ENCODE measurements at places on chromosomes 7 and 10. TPM values are rescaled to one million over a fixed set of nuclear protein-coding genes. Genes with fewer than 3 reads are reported as not detected.

The ADCK2 gene
- 15.8 TPM for total RNA-seq

The PTF1A gene
- not detected for total RNA-seq

The TMEM273 gene
- not detected for total RNA-seq

The MYPN gene
- total RNA-seq: 14.4 TPM

The CLEC2L gene
- total RNA-seq: not detected

The ENKUR gene
- total RNA-seq: 0.78 TPM

The GIMAP1 gene
- total RNA-seq: 0.13 TPM

The ANKRD7 gene
- total RNA-seq: 2.8 TPM

The CAPZA2 gene
- 215 TPM for total RNA-seq
